ENCODE measurements at places on chromosomes 2 and 18.
A peak's percentile ranks its signal among the peaks of the same experiment; 100 is the strongest.

GRCh38 chr18:60249388-60249787 is 123.2 kb downstream of the MC4R start:
- DNase-seq, result no peak

DNA sequence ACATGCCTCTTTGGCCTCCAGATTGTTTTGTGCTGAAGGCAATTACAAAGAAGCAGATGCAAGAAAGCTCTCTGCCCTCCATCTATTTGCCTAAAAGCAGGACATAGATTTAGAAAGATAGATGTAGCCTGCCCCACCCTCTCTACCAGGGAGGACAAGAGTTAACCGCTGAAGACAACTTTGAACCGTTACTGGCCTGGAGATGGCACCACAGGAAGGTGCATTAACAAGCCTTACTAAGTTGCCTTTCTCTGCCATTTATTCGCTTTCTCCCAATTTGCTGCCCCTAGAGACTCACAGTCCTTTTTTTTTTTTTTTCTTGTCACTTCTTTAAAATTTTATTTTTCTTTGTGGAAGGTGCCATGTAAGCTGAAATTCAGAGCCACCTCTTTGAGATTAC is 28.8 kb upstream of the RMDN2 start:
- no peak for DNase-seq

- no peak for DNase-seq
Measured at GRCh38 chr2:2086914-2087313, 244.2 kb downstream of the MYT1L start.

GRCh38 chr2:158729451-158729850 is 65.7 kb upstream of the DAPL1 start:
- no peak for DNase-seq

DNA sequence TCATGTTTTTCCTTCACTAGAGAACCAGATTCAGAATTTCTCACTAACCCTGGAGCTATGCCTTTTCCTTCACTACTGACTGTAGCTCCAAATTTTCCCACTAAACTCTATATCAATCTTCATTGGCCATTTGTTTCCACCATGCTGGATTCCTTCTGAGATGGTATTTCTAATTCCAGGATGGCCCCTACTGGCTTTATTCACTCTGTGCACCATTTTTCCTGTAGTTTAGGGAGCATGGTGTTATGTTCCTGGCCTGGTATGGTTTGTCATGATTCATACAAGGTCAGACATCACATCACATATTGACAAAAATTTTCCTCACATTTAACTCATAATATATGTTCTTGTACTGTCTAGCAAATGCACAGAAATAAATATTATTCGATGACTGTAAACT is 229.2 kb upstream of the TFPI start:
- no peak for DNase-seq

GRCh38 chr2:21022792-21023367 is 21.0 kb downstream of the APOB start:
- DNase-seq, result no peak

- DNase-seq, result no peak
Measured at GRCh38 chr2:157789933-157790511, 86.1 kb downstream of the ACVR1 start.

- no peak for DNase-seq
Measured at GRCh38 chr18:46565256-46565655, 91.8 kb downstream of the LOXHD1 start.

DNA sequence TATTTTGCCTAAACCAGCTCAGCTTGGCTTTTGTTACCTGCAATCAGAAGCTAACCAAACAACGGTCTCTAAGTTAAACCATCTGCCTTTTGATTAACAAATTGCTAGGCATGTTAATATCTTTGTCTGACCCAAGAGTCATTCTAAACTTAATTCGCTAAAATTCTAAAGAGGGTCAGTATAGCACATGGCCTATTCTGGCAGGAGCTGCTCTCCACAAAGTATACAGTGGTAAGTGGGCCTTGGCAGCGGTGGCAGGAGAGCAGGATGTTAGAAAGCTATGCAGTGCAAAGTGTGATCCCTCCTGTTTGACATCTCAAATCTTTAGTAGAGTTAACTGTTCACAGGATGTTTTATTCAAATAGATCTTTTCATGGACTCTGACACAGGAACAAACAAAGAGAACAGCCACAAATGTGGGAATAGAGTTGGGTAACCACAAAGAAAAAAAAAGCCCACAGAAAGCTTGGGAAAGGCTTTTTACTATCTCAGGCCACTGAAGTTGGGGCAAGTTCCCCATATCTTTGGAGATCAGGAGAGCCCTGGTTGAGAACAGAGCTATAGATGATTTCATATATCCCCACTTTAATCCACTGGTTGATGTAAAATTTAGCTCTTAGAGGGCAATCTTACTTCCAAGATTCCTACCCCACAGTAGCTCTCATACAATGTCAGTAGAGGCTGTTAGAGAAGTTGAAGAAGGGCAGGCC is 10.6 kb downstream of the CFAP210 start:
- no peak for DNase-seq

DNA sequence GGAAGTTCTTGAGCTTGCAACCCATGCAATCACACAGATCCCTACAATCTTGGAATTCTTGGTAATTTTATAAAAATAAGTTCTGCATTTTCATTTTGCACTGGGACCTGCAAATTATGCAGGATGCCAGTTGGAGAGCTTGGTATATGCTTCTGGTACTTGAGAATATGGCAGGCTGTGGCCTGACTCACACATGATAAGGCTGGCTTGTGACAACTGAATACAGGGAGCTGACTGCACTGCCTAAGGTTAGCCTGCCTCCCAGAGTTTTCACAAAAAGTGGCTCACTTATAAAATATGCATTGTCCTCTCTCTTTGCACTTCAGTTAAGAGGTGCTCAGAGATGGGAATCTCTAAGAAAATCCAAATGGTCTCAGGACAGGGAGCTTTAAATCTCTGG is 265.5 kb upstream of the KCNJ3 start:
- DNase-seq, result no peak

DNA sequence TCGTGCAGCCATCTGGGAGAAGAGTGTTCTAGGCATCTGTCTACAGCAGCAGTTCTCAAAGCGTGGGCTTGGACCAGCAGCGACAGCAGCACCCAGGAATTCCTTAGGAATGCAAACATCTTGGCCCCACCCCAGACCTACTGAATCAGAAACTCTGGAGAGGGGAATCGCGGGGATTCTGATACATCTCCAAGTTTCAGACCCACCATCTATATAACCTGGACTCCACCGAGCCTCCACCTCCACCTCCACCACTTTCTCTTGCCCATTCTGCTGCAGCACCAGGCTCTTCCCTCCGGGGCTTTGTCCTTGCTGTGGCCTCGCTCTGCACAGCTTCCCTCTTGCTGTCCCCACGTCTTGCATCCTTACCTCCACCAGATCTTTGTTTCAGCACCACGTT is 256.4 kb downstream of the BCL2 start:
- no peak for DNase-seq

GRCh38 chr2:74420006-74420405 is 1.4 kb downstream of the C2orf81 start:
- no peak for DNase-seq

DNA sequence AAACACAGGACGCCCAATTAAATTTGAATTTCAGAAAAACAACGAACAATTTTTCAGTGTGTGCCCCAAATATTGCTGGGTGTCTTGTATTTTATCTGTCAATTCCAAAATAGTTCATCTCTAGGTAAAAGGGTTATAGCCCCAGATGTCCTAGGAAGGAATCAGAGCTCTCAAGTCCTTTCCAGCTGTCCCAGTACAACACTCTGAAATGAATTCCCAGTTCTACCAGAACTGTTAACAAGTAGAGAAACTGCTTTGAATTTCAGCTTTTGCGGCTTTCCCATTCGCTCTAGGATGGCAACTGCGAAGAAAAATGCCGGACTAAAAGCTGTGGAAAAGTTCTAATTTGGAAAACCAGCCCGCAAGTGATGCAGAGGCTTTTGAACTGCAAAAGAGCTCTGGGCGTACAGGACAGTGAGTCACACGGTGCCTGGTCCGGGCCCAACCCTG is 497 bp upstream of the GIGYF2 start:
- no peak for DNase-seq

DNA sequence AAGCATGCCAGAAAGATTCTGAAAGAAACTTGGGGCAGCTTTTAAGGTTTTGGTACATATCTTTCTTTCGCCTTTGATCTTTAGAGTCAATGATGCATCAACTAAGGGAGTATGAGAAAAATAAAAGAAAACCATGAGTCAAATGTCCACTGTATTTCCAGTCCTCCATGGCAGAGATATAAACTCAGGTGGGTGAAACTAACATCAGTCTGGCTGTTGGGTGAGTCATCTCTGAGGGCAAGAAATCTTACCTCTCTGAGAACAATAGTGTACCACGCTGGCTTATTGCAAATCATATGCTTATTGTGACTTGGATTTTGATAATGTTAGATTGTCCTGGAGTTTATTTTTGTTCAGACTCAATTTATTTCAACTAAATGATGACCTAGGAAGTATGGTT is 521.0 kb downstream of the PLCL1 start:
- no peak for DNase-seq

- DNase-seq, result no peak
Measured at GRCh38 chr18:79167526-79168190, 98.5 kb downstream of the ATP9B start.

GRCh38 chr2:217075268-217076057 is 215.6 kb upstream of the TNP1 start:
- DNase-seq, result no peak

GRCh38 chr2:186972281-186972970 is 123.5 kb upstream of the ZSWIM2 start:
- DNase-seq, result no peak

DNA sequence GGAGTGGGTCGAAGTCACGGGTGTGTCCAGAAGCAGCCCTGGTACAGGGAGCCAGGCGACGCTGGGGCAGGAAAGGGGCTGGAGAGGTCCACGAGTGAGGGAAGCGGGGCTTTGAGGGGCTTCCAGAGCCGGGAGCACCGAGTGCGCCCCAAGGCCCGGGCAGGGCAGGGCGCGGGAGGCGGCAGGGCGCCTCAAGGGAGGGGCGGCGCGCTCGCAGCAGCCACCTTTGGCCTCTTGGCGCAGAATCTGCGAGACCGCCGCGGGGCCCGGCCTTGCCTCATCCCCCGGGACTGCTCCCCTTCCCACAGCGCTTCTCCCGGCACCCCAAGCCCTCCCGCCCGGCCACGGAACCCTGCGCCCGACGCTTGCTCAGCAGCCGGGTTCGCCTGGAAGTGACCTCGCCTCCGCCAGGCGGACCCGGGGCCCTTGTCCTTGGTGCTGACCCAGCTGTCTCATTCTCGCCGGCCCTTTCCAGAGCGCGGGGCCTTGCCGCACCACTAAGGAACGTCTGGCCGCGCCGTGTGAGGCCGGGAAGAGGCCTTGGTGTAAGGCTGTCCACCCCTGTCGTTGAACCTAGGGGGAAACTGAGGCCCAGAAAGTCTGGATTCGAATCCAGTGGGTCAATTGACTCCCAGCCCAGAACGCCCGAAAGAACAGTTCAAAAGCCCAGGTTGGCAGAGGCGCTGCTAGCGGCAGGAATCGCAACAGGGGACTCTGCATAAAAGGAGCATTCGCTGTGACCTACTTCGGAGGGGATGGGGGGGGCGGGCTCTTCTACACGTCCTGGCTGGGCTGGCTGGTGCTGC is 584 bp upstream of the DNER start:
- DNase-seq, result peak; percentile 56

GRCh38 chr2:152434395-152435182 is 99.6 kb downstream of the FMNL2 start:
- DNase-seq, result no peak

DNA sequence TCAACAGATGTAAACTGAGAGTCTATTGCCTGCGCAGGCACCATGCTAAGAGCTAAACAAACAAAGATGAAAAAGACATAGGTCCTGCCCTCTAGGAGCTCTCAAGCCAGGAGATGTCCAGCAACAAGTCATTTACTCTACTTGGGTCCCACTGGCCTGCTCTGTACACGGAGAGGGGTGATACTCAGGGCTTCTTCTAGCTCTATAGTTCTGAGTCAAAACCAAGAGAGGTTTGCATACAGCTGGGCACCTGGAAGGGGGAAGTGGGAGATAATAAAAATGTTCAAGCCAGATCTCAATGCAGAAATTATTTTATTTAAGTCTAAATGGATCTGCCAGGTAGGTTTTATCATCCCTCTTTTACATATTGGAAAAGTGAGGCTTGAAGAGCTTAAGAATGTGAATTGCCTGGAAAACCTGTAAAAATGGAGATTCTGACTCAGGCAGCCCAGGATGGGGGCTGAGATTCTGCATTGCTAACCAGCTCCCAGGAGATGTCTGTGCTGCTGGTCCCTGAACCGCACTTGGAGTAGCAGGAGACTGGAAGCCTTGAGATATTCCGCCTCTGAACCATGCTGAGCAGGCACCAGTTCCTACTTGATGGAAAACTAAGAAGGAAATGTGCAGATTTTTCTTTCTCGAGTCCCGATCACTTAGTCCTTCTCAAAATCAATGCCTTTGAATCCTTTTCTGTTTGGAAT is 201.1 kb downstream of the PRKCE start:
- no peak for DNase-seq

GRCh38 chr2:7703048-7703447 is 785.8 kb downstream of the RNF144A start:
- no peak for DNase-seq

- DNase-seq, result no peak
Measured at GRCh38 chr2:237258116-237258515, 155.8 kb downstream of the COL6A3 start.

DNA sequence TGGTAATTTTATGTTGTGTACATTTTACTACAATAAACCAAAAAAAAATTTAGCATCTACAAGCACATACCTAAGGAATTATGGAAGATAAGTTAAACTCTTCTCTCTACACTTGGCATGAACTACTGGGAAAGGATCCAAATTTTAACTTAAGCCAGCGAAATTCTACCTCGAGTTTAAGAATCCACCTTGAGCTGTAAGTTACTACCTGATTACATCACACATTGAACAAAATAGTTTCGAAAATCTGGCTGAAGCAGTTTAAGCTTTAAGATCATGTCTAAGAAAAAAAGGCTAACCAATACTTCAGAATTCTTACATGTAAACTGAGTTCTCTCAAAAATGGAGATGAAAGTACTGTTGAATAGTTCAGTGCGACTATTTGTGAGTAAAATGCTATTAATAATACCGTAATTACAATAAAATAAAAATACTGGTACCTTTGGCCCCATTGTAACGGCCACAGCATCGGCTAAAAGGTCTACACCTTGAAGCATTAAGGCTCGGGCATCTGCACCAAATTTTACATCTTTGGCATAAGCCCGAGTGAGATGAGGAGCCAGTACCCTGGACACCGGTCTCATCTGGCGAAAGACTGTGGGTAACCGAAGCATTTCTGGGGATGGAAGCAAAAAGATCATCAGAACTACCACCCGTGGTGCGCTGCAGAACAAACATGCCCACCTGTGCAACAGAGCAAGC is 1.3 kb downstream of the HSPD1 start:
- no peak for DNase-seq

Measured in H1 (cell line).